ENCODE measurements at places on chromosomes 2 and 18. TPM values are rescaled to one million over a fixed set of nuclear protein-coding genes. Genes with fewer than 3 reads are reported as not detected.

GRCh38 chr18:8667846-8668245, 37.5 kb upstream of the MTCL1 start:
- DNase-seq, result no peak

DNA sequence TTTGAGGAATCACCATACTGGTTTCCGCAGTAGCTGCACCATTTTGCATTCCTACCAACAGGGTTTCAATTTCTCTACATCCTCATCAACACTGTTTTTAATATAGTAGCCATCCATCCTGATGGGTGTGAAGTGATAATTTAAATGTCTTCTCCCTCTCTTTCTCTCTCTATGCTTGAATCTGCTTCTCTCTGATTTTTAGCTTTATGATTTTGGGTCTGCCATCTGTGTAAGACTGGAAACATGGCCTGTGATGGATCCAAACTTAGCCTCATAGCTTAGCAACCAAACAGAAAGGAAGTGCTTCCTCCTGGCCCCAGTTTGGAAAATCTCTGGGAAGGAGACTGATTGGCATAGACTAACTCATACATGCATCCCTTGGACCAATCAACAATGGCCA, 33.7 kb upstream of the OSBPL6 start:
- no peak for DNase-seq

DNA sequence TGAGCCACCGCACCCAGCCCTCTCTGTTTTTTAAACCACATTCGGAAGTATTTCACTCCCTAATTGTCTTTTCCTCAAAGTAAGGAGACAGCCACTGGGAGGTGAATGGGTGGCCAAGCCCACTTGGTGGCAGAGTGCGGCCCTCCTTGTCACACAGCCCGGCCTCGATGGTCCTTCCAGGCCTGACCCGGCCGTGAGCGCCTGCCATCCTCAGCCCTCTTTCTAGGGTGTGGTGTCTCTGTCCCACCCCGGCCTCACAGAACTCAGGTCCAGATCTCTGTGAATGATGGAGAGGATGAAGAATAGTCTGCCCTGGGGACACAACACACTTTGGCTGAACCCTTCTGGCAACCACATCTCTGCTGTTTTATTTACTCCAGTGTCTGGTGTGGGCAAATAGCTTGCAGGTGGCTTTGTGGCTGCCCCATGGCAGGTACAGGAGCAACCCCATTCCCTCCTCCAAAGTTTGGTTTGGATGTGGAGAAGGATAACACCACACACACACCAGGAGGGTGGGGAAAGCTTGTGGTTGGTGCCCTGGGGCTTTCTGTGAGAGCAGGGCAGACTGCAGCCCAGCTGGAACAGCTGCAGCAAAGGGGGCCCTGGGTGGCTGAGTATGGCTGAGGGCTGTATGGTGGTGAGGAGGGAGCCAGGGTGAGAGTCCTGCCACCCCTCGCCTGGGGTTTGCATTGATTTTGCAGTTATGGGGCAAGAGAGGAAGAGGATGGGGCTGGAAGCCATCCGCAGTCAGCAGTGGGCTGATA, 88.6 kb downstream of the FAM168B start:
- DNase-seq, result no peak

- DNase-seq, result no peak
Observed at GRCh38 chr2:58535182-58535581, 294.1 kb upstream of the FANCL start.

Gene CCDC74B
- 0.91 TPM for total RNA-seq

Gene B3GNT2
- 13.4 TPM for total RNA-seq

Gene TCF23
- 0.24 TPM for total RNA-seq

Data from left cardiac atrium (tissue), 4 donors.